ENCODE measurements at places on chromosomes 2 and 18.
A peak's percentile ranks its signal among the peaks of the same experiment; 100 is the strongest.

- DNase-seq, result no peak
These were observed 412.1 kb upstream of the TRIB2 start for GRCh38 chr2:12304564-12305171.

- DNase-seq, result no peak
These were observed 209.0 kb downstream of the MC4R start for GRCh38 chr18:60163622-60164021.

DNA sequence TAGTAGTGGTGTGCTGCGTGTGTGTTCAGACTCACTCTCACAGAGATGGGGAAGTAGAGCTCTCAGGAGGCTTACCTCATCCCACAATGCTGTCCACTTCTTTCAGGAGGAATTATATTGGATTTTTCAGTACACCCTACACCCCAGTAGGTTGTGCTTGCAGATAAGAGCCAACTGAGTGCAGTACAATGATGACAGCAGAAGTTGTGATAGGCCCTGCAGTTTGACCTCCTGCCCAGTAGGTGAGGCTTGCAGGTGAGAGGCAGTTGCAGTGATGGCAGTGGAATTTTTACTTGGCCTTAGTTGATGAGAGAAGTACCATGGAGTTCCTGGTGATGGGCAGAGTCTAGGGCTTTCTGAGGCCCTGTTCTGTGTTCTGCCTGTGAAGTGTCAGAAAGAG, 657.8 kb downstream of the KCNJ3 start:
- DNase-seq, result no peak

- no peak for DNase-seq
These were observed 93.0 kb downstream of the CTIF start for GRCh38 chr18:48631851-48632250.

DNA sequence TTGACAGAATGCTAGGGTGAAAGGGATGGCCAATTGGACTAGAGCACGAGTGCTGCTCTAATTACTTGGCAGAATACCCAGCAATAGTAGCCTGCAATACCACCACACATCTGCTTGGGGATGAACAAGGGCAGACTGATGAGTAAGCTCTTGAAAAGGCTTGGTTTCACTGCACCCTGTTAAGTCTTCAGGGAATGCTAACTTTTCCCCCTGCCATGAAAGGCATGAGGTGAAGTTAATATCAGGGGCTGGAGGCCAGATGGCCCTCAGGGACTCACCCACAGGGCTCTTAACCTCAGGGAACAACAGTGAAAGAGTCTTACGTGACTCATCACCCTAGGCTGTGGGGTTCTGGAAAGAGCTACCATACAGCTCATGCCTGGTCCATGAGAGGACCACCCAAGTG, 51.7 kb upstream of the MYL1 start:
- DNase-seq, result no peak

- DNase-seq, result no peak
These were observed 40.6 kb downstream of the GPD2 start for GRCh38 chr2:156476850-156477206.

DNA sequence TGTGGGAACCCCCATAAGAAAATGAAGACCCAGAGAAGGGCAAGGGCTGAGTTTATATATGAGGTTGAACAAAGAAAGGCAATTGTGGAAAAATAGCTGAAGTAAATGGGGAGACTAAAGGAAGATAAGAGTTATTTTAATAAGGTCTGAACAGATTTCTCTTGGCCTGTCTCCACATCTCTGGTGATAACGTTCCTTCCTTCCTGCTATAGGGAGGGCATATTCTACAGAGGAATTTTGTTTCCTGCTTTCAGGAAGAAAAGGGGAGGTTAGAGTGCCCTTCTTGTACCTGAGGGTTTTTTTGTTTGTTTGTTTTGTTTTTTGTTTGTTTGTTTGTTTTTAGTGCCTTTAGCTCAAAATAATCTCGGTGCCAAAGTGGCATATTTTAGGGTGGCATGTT, 31.6 kb downstream of the MOGAT1 start:
- DNase-seq, result no peak

- no peak for DNase-seq
These were observed 36.9 kb downstream of the UNC80 start for GRCh38 chr2:209808521-209808920.

GRCh38 chr2:174901075-174901474, 104.1 kb downstream of the CHN1 start:
- no peak for DNase-seq

DNA sequence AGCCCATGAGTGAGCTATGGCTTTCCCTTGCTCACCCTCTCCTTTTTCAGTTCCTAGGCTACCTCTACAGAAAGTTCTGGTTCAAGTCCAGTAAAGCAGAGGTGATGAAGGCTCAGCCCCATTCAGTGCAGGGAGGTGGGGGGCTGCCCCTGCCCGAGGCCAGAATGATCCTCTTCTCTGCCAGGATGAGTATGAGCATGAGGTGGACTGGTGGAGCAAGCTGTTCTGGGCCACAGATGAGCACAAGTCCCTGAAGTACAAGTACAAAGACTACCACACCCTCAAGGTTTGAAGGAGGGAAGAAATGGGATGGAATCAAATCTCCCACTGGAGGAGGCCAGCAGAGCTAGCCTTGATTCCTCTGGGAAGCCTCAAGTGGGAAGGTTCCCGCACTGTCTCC, 42.4 kb downstream of the LMAN2L start:
- DNase-seq, result no peak

DNA sequence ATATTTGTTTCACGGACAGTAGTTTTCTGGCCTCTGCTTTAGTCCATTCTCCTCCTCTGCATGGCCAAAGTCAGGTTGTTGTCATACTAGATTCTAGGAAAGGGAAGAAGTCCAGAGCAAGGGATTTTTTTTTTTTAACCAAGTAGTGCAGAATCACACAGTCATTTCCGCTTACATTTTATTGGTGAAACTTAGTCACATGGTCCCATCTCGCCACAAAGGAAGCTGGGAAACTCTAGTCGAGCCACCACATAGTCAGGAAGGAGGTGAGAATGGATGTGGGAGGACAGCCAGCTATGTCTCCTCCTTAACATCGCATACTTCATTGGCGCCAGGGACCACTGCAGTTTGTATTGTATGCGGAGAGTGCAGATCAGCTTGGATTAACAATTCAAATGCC, 10.4 kb downstream of the HRH4 start:
- DNase-seq, result no peak

DNA sequence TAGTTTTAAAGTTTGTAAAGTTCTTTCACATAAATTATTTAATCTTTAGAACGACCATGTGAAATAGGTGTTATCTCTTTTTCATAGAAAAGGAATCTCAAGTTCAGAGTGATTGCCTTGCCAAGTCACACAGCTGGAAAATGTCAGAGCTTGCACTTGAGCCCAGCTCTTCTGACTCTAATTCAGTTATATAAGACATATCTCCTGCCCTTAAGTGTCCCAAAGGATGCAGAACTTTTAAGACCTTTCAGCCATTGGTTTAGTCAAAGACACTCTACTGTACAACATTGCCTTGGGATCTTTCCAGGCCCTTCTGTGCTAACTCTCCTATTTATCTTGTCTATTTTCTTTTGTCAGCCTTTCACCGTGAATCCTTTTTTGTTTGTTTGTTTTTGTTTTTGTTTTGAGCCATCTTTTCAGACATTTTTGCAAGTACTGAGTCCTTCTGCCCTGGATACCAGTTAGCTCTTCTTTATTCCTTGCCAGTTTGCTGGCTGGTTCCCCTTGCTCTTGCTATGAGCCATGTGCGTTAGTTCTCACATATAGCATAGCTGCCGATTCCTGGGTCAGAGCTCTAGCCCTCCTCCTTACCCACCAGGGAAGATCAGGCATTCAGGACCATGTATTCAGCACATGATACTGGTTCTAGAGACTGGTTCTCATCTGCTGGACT, 160.0 kb upstream of the MYO3B start:
- DNase-seq, result no peak

DNA sequence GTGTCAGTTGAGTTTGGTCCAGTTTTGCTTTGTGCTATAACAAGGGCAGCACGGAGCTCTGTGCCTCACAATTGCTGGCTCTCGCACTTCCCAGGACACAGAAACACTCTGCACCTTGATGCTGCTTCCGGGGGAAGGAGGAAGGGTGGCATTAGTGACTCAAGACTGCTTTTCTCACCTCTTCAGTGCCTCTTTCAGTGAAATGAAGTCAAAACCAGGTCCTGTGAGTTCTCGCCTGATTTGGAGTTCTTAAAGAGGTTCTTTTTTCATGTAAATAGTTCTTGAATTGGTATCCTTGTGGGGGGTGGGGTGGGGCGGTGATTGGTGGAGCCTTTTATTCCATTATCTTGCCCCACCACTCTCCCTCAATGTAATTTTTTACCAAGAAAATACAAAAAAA, 91.5 kb upstream of the MYT1L start:
- no peak for DNase-seq

DNA sequence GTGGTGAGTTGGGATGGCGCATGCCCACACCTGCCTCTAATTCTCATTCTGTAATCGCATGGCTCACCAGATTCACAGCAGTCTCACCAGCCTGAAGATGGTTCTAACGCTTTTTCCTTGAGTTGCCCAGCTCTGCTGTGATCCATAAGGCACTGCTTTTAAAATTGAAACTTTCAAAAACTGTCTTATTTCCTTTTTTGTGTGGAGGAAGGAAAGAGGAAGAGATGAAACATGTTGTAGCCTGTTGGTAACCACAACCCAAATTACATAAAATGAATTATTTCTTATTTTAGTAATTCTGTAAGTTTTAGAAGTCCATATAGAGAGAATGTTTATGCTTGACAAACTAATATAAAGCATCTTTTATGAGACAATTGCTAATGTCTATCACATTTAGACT, 165.4 kb downstream of the RBM43 start:
- no peak for DNase-seq

GRCh38 chr18:79644006-79644665, 35.5 kb upstream of the CTDP1 start:
- DNase-seq, result peak; percentile 49

- DNase-seq, result no peak
These were observed 894.1 kb upstream of the PIK3C3 start for GRCh38 chr18:41060967-41061366.

DNA sequence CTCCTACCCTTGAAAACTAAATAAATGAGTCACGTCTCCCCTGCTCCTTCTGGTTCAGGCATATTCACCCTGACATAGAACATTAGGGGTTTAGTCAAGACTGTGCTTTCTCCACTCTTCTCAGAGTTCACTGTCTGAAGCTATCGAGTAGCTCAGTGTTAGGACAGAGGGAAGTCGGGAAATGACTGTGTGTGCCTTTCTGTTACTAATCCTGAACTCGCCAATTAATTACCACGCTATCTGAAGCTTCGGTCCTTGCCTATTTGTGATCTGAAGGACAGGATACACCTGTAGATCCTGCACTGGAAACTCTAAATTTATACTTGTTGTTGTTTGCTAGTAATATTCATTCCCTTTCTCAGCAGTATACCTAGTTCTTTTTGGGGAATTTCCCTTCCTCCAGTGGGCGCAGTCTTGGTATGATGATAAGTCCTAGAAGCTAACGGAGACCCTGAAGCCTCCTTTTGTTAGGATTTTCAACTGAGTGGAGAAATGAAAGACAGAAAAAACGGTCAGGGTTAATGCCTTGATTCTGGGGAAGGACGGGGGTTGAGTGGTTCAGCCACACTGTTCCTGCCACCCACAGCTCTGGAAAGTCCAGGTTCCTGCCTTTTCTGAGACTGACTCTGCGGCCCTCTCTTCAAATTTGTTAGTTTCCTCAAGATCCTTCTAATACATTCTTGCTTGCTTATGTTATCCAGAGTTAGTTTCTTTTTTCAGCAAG, 218.0 kb downstream of the DLGAP1 start:
- DNase-seq, result no peak

DNA sequence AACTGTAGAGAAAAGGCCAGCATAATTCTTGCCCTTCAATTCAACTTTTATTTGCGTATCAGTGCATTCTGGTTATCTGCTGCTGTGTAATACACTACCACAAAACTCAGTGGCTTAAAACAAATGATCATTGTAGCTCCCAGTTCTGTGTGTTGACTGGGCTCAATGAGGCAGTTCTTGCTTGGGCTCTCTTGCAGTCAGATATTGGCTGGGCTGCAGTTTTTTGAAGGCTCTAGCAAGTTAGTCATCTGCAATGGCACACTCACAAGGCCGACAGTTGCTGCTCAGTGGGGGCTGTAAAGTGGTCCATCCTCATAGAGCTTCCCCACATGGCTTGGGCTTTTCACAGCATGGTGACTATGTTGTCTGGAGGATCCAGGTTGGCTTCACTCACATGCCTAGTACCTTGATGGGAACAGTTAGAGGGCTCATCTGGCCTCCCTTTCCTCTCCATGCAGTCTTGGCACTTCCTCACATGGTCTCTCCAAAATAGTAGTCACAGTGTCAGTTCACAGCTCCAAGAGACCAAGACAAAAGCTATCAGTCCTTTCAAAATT, 110.6 kb upstream of the TNP1 start:
- DNase-seq, result no peak

DNA sequence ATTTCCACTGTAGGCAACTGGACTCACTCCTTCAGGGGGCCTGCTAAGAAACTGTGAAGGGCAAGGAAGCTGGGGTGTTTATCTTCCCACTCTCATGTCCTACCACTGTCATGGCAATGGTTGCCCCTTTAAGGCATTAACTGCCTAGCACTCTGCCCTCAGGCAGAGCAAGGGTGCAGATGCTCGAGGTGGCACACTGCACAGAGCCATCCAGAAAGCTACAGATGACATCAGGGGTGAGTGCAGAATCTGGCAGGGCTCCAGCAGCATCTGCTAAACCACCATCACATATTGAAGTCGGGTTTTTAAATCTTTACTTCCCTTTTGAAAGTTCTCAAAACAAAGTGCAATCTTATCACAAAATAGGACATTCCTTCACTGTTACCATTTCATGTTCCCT, 75.4 kb downstream of the RAPGEF4 start:
- DNase-seq, result no peak

DNA sequence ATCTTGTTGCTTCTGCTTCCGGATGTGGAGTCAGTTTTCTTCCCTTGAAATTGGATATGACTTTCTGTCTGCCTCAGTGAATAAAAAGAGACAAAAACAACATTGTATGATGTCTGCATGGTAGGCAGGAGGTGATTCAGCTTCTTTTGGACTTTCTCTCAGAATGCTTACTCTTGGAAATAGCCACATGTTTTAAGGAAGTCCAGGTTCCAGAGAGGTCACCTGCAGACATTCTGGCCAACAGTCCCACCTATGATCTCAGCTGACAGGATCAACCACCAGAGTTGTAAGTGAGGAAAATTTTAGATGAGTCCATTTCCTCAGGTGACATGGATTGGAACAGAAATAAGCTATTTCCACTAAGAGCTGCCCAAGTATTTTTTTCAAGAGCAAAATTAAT, 508.7 kb upstream of the FAM98A start:
- DNase-seq, result no peak

GRCh38 chr2:76556018-76556417, 845.3 kb upstream of the GCFC2 start:
- DNase-seq, result no peak

GRCh38 chr2:191676790-191677645, 918 bp upstream of the NABP1 start:
- peak; percentile 40 for DNase-seq

DNA sequence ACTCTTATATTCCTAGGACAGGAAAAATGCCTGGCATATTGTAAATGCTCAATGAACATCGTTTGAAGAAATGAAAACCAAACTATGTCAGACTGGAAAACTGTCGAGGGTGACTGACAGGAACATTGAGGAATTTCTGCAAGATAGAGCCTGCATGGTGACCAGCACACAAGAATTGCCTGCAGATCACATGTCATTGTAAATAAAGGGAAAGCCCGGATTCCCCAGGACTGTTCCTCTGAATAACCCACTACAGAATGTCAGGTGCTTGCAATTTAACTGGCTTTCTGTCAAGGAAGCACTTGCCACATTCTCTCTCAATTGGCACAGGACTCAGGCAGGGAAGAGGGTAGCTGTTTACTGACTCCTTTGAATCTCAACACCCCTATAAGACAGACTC, 129.0 kb upstream of the REG3G start:
- no peak for DNase-seq

- no peak for DNase-seq
These were observed 104.4 kb downstream of the PTH2R start for GRCh38 chr2:208511016-208511415.

GRCh38 chr2:44110444-44110843, 58.2 kb upstream of the PPM1B start:
- no peak for DNase-seq
